ENCODE measurements at places on chromosomes 1 and 21. TPM values are rescaled to one million over a fixed set of nuclear protein-coding genes. Genes with fewer than 3 reads are reported as not detected.

GRCh38 chr21:35529171-35529863, 480.2 kb upstream of the RUNX1 start:
- peak; percentile 72 for DNase-seq

DNA sequence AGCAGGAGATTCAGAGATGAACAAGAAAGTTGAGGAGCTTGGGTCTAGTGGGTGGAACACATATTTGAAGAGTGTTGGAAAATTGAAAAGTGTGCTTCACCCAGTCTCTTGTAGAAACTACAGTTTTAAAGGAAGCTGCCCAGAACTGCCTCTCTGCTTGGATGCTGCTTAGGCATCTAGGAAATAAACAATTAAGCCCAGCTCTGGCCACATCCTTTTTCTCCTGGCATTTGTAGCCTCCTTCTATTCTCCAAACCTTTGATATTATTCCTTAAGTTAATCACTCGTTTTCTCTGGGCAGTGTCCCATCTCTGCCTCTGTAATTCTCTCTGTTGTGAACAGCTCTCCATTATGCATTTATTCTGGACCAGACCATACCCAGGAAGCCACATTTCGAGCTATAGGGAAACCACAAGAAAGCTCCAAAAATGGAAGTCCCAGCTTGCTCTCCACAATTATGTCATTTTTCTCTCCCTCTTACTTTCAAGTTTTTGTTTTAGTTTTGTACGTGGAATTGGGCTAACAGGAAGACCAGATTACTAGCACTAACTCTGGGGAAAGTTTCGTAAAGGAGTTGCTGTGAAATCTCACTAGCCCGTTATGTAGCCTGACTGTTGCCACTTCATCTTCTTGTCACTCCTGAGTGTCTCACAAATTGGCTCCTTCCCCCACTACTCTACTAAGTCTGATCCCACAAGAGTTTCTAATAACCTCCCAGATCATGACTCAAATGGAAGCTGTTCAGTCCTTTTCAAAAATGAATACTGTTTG, 102.2 kb downstream of the NTMT2 start:
- DNase-seq = peak; percentile 22

SLC30A2 gene
- 1.8 TPM for total RNA-seq

HES3 gene
- total RNA-seq = not detected

- peak; percentile 80 for DNase-seq
These were observed 31.2 kb downstream of the CDCP2 start for GRCh38 chr1:54121482-54122134.

- DNase-seq = no peak
These were observed 30.5 kb downstream of the DIP2A start for GRCh38 chr21:46489162-46489663.

DNA sequence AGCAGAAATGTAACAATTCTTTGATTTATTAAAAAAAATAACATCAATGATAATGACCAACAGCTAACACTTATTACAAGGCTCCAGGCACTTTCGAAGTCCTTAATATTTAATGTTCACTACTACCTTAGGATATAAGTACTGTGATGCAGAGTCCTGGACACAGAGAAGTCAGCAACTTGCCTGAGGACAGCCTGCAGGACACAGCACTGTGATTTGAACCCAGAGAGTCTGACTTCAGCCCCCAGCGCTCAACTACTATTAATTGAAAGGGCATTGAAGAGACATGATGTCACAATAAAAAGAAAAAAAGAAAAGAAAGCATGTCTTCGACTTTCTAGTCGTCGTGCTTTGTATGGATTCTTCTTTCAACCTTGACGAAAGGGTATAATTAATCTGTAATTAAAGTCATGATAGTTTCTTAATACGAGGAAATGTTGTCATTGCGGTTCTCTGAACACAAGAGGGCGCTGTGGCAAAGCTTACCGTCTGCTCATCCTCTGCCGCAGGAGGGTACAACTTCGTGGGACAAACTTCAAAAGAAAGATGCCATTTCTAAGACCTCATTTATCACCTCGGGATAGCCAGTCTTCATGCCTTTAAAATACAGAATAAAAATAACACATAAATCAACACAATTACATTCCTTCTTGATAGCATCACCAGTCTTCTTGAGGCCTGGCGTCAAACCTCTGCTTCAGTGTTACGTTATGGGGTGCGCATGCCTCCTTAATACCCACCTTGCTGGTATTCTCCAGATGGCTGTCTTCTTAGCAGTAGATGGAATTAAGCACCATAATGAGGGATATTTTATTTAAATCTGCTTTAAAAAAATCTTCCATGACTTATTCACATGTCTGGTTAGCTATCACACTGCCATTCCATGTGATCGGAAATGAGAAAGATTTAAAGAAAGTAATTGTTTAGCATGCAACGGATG, 240.1 kb downstream of the DISC1 start:
- peak; percentile 67 for DNase-seq

TESK2 gene
- total RNA-seq = 3.4 TPM

ESPN gene
- total RNA-seq = not detected

GRCh38 chr21:37862536-37862935, 53.7 kb downstream of the KCNJ6 start:
- DNase-seq = peak; percentile 63

LAD1 gene
- 0.07 TPM for total RNA-seq
